Omental fat pad (tissue), 4 donors: ENCODE measurements at places on chromosomes 5 and 9.

DNA sequence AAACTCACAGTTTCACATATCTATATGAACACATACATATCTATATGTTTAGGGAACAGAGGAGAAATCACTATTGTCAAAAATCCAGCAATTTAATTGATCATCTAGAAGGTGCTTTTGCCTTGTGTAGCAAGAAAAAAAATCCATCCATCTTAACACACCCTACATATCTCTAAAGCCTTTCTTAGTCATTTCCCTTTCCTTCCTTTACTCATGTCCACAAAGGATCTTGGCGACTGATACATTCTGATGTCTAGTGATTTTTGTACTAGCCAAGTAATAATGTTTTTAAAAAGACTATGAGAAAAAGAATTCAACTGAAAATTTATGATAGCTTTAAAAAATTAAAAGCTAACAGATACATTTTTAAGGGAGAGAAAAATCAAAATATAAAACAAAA lies 22.5 kb downstream of the ZDHHC21 start:
- no peak for DNase-seq

GRCh38 chr5:96714951-96715451 lies 52.8 kb downstream of the CAST start:
- DNase-seq = no peak

GRCh38 chr5:92662741-92663140 lies 918.3 kb downstream of the NR2F1-AS1 start:
- DNase-seq = no peak

DNA sequence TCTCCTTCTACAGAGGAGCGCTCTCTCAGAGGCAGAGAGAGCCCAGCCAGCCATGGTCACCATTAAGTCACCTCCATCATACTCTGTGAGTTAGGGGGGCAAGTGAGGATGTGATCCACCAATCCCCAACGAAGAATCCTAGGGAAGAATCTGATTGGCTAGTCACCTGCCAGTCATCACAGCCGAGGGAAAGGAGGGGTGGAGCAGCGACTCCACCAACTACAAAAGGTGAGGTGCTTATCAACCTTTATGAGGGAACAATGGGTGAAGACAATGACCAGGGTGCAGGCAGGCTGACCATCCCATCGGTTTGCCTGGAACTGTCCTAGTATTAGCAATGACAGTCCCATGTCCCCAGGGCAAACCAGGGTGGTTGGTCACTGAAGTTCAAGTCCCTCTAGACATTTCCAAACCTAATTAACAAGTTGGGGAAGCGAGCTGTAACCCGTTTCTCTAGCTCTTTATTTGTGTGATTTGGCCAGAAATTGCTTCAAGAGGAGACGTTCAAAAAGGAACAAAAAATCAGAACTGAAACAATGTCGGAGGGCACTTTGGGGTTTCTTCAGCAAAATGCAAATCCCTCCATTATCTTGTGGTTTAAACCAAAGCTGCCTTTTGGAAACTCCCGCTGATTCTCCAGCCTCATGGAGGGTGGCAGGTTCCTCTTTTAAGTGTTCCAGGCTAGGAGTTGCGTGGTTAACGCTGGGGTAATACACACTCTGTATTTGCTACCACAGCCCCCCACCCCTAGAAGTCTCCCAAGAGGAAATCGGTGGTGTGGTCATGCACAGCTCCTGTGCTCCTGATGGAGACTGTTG lies 18.8 kb upstream of the FCN1 start:
- no peak for DNase-seq

GRCh38 chr9:7088611-7089010 lies 330.8 kb downstream of the KDM4C start:
- no peak for DNase-seq

- DNase-seq = no peak
These were observed 59.7 kb downstream of the DOCK8 start for GRCh38 chr9:274406-274805.

DNA sequence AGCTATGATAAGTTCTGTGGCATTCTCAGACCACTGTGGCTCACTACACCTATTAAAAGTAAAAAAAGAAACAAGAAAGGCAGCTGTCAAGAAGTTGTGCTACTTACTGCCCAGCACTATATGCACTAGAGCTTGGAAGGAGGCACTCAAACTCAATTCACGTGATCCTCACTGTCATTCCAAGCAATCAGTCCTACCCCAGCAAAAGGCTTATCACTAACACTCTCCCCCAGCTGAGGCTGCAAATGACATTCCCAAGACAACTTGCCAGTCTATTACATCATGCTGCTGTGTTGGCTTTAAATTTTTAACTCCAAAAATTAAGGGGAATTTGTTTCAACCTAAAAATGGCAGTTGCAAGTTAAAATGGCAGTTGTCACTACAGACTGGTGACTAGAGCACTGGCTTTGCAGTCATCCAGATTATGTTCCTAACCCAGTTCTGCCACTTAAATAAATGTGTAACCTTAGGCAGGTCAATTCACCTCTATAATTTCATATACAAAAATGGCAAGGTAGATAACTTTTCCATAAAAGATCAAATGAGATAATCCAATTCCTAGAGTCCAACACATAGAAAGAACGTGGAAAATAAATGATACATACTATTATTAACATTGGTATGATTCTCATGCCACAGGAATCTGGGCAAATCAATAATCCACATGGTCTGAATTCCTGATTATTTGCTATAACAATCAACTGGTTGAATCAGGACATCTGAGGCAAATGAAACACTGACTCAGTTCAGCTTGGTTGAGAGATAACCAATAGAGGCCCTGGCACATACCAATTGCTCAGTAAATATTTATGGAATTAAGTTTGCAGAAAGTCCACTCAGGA lies 52.4 kb downstream of the FBXW11 start:
- DNase-seq = no peak

DNA sequence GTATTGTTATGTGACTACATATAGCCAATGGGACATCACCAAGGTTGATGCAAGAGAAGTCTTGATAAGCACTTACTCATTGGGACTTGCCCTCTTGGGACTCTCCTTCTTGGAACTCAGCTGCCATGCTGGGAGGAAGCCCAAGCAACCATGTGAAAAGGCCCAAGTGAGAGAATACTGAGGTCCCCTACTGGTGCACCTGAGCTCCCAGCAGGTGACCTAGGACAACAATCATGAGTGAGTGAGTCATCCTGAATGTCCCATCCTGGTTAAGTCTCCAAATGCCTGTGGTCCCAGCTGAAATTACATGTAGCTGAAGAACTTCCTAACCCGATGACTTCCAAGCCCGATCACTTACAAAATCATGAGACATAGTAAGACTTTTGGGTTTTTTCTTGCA lies 260.7 kb downstream of the ICE1 start:
- DNase-seq = no peak

DNA sequence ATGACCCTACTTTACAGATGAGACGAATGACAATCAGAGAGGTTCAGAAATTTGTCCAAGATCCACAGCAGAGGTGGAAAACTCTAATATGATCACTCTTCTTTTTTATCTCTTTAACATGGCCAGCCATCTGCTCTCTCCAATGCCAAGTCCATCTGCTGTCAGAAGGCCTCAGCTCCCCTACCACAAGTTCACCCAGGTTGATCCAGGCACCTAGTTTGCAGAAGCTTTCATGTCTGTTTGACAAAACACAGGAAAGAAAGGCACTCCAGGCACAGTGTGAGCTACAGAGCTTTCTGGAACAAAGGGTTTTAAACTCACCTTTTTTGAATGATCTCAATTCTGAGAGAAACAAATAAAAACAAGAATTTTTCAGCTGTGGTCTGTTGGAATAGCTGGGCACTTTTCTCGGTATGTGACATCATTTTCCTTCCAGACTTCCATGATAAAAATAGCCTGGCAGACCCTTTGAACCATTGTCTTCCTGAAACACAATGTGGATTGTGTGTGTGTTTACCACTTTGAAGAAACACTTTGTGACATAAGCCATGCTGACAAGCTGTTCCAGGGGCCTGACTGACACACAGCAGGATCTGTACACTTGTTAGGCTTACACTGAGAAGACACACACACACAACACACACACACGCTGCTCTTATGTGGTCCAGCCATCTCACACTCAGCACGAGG lies 214.3 kb downstream of the AGTPBP1 start:
- no peak for DNase-seq

DNA sequence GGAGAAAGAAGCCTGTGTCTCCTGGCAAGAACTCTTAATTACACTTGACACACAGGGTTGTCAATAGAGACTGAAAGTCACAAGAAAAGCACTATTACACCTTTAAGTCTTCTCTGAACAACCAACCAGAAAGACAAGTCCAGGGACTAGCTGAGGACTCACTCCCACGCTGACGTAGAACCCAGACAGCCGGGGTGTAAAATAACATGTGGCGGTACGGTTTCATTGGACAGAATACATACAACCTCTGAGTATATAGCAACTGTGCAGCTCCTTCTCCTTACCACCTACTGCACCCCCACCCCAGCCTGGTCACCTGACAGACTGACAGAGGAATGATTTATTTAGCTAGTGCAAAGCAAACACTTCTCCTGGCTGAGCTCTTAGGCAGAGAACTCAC lies 103.4 kb upstream of the RASEF start:
- DNase-seq = no peak

DNA sequence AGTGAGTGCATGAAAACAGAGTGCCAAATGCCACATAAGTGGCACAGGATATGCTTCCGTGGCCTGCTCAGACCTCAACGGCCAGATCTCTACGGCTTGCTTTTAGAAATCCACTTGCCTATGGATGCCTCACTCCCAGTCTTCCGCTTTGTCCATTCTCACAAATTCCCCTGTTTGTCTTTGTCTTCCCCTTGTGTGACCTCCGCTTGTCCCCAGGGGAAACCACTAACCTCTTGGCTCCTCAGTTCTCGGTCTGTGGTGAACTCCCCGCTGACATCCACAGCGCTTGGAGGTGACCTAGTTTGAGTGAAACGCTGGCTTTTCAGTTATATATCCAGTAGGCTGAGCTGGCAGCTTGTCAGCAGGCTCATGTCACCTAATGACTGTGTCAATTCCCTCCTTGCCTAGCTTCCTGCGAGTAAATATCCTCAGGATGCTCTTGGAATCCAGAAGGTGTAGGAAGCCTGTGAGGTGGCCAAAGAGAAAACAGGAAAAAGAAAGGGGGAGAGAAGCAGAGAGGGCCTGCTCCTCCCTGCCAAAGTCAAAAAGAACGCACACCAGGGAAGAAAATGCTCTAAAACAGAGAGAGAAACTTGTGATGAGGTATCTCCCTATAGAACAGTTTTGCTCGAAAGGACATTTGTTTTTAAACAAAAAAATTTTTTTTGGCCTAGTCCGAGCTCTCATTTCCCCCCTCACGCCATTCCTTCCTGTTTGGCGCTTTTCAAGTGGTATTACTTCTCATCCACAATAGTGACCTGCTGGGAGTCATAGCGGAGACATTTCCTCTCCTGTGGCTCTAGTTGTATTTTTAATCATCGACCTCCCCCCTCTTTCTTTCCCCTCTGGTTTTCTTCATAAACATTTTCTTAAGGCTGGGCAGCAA lies 101.6 kb upstream of the SPRY4 start:
- DNase-seq = no peak

DNA sequence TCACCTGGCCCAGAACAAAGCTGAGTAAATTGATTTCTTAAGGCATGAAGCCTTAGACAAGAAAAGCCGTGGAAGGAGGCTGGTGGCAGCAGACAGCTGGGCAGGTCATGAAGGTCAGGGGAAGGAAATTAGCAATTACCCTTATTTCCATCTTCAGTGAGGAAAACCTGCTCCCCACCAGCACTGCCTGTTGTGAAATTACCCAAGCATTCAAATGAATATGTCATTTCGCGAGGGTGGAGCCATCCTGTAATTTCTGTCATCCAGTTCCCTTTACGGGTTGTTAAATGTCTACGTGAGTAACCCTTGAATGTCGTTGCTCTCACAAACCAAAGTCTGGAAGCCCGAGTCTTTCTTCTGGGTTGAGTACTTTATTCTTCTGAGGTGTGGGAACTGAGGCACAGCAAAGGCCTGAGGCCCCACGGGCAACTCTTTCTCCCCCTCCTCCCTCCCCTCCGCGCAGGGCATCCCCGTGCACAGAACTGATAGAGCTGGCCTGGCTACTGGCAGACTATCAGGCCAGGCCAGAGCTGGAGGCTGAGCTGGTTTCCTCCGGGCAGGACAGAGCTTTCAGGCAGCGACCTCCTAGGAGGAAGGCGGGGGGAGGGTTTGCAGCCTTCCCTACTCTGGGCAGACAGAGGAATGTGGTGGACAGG lies 22.0 kb upstream of the AK3 start:
- no peak for DNase-seq

DNA sequence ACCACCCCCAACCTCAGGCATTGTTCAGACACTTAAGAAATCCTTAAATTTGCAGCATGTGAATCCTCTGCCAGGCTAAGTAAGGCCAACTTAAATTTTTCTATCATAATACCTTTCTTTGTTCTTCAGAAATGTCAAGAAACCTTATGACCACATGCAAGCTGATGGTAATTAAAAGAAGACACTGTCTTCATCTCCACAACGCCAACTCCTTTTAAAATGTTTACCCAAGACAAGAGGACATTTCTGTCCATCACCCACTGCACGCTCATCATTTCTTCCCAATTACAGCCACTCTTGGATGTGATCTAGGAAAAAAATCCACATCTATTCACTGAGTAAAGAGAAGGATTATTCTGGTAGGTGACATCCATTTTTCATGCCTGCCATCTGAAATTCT lies 6.1 kb upstream of the IFNK start:
- no peak for DNase-seq

DNA sequence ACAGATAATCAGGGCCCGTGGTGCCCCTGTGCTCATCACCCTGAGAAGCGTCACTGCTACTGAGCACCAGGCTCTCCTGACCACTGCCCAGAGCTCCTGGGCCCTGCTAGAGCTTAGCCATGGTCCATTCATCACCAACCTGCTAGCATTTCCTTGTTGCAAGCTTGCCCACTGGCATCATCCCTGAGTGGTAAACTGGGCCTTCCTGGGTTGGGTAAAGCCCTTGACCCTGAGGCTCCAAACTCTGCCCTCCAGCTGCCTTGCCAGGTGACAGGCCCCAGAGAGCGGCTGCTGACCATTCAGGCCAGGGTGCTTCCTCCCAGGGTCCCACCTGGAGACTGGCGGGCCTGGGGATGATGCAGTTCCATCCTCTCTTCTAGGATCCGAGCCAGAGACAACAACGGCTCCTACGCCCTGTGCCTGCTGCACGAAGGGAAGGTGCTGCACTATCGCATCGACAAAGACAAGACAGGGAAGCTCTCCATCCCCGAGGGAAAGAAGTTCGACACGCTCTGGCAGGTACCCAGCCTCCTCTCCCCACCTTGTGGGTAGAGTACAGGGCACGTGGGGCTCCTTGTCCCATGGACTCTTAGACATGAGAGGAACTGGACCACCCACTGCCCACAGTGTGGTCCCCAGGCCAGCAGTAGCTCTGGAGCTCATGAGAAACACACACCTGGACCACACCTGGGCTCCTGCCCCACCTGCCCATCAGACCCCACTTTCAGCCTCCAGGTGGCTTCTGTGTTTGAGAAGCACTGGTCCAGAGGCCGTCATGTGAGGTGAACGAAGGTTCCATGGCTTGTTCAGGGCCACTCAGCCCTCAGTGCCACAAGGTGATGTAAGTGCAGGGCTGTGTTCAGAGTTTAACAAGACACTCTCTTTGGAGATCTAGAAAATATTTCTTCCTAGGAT lies 60.5 kb downstream of the SYK start:
- DNase-seq = no peak

- no peak for DNase-seq
These were observed at the start of gene MAMDC2 for GRCh38 chr9:70043689-70044489. MAMDC2 (plus strand) TSS chr9:70043848; CDS start chr9:70044198, 350 bp downstream.
